ENCODE measurements at places on chromosomes 1 and 21.

DNA sequence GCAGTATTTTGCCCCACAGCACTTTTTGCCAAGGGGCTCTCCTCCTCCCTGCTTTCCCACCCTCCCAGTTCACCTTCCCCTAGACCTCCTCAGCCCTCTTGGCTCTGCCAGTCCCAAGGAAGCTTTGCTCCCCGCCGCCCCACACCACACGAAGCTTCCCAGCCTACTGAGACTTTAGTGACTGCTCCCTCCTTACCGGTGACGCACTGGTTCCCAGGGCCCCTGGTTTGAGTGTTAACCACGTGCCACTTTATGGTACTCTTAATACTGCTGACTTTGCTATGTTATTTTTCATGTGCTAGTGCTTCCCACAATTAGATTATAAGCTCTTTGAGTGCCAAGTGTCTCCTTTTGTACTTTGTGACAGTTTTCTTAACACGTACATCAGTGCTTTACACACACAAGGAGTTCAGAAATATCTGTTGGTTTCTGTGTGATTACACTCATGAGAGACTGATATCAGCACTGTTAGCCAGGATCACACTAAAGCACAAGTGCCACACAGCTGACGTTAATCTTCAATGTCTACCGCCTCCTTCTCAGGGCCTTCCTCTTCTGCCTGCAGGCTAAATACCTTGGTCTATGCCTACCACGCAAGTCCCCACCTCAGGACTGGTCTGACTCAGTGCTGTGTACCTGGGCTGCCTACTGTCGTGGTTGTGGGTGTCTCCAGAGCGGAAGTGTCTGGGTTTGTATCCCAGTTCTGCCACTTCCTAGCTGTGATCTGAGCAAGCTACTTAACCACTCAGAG lies 61.0 kb downstream of the DNTTIP2 start:
- DNase-seq, result no peak

DNA sequence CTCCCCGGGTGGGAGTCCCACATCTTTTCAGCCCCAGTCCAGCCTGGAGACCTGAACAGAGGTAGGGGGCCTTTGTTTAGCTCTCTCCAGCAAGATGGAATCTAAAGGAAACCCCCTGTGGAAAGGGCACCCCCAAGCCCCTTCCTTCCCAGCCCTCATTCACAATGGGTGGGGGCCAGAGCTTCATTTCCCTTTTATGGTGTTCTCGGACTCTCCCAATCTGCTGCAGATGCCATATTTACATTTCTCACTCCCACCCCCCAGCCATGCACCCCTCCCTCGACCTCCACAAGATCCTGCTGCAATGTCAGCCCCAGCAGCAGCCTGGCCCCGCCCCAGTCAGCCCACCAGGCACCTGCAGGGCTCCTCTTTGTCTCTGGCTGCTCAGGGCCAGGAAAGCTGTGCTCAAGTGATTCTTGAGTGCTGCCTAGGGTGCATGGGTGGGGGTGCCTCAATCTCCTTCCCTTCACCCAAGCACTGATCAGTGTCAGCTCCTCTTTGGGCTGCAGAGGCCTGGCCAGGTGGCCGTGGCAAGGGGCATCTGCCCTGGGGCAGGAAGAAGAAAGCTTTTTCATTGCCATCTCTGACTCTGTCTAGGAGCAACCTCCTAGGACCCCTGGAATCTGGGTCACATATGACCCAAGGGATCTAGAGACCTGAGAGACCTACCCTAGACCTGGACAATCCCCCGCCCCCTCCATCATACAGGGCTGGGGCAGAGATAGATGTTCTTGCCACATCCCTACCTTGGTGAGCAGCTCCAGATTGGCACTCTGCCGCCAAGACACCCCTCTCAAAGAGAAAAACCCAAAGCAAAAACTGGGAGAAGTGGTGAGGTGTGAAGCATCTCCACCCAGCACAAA lies 1.7 kb downstream of the KIF21B start:
- DNase-seq, result no peak

DNA sequence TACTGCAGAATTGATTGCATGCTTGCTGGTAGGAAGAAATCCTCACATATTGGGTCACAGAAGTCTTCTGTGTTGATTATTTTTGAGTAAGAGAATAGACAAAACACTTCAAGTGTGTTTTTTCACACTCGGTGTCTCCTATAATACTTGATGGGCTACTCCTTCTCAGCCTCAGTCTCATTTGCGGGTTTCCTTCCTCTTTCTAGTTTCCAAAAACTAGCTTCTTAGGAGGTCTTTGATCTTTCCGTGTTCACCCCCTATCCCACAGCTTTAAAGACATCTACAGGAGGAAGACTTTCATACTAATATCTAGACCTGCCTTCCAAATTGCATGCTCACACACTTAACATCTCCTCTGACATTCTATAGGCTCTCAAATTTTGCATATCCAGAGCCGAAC lies 40.7 kb upstream of the NTPCR start:
- no peak for DNase-seq

- no peak for DNase-seq
Observed at GRCh38 chr1:109263234-109263596, 13.9 kb downstream of the CELSR2 start.

GRCh38 chr1:116770625-116771024 lies 16.4 kb downstream of the CD2 start:
- no peak for DNase-seq

GRCh38 chr1:223845037-223845809 lies 524 bp downstream of the TP53BP2 start:
- no peak for DNase-seq

DNA sequence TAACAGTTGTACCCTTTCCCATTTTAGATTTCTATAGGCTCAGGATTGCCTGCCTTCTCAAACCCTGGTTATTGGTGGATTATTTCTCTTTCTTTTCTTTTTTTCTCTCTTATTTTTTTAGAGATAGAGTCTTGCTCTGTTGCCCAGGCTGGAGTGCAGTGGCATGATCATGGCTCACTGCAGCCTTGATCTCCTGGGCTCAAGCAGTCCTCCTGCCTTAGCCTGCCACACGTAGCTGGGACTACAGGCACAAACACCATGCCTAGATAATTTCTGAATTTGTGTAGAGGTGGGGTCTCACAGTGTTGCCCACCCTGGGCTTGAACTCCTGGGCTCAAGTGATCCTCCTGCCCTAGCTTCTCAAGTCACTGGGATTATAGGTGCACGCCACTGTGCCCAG lies 58.8 kb downstream of the UCK2 start:
- DNase-seq, result no peak

DNA sequence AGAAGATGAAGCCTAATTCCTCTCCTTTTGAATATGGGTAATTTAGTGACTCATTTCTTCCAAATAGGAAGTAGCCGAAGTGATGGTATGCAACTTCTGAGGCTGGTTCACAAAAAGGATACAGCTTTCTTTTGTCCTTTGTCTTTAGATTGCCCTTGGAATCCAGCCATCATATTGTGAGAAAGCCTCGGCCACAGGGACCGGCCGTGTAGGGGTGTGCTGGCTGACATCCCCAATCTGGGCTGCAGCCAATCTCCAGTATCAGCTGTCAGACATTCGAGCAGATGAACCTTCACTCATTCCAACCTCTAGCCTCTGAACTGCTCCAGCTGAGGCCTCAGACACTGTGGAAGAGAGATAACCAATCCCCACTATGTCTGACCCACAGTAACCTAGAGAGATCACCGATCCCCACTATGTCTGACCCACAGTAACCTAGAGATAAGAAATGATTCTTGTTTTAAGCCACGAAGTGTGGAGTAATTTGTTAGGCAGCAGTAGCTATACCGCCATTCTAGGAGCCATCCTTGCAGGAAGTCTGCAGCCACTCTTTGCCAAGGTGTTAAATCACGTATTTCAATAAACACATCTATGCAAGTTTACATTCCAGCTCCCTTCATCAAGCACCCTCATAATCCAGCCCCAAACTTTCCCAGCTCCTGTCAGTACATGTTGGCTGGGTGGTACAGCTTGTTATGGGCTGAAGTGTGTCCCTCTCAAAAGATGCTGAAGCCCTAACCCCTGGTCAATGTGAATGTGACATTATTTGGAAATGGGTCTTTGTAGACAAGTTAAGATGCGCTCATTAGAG lies 2.9 kb upstream of the DIP2A start:
- no peak for DNase-seq

GRCh38 chr1:186541003-186541402 lies 80.1 kb upstream of the PDC start:
- DNase-seq, result no peak

- DNase-seq, result no peak
Observed at GRCh38 chr1:112472142-112472541, 36.6 kb upstream of the WNT2B start.

DNA sequence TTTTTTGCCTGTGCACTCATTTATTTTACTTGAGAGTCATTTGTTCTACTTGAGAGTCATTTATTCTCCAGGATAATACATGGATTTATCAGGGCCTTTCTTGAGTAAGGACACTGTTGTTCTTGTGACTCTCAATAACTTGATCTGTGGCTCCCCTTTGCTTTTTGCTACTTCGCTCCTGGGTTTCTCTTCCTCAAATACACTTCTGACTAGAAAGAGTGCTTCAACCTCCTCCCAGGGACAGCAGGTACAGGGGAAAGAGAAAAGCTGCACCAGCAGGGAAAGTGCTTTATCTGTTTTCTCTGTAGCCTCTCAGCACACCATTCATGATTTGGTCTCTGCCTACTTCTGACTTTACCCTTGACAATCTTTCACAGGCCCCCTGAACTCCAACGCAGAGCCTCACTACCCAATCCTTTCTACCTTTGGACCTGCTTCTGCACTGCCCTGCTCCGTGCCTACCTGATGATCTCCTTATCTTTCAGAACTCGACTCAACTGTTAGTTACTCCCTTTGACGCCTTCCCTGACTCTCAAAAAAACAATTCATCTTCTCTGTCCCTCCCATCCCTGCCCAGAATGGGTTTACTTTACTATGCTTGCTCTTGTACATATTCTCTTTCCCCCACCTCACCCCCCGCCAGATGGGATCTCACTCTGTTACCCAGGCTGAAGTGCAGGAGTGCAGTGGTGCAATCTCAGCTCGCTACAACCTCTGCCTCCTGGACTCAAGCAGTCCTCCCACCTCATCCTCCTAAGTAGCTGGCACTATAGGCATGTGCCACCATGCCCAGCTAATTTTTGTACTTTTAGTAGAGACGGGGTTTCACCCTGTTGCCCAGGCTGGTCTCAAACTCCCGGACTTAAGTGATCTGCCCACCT lies 15.6 kb upstream of the PIGM start:
- DNase-seq, result no peak

- DNase-seq, result peak; percentile 30
Observed at GRCh38 chr1:224082146-224082545, 31.8 kb upstream of the FBXO28 start.

GRCh38 chr1:204104331-204105130 lies 31.6 kb downstream of the SOX13 start:
- no peak for DNase-seq

- no peak for DNase-seq
Observed at GRCh38 chr1:83839566-83840173, 159.3 kb downstream of the TTLL7 start.

DNA sequence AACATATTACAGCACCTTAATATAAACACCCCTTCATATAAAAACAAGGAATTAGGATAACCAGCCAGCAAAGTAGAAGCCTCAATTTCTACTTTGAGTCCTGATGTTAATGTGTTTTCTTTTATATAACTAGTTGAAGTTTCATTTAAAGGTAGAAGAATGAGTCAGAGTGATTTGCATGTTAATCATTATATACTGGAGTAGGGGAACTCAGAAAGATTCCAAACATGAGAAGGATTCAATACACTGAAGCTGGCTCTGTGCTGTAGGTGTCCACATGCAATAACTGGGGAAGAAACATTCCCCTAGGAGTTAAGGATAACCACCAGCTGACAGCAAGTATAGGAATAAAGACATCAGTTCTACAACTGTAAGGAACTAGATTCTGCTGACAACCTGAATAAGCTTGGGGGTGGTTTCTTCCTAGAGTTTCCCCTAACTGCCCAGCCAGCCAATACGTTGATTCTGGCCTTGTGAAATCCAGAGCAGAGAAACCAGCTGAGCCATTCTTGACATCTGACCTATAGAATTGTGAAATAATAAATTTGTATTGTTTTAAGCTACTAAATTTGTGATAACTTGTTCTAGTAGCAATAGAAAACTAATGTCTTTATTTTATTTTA lies 33.4 kb upstream of the RNPC3 start:
- no peak for DNase-seq

DNA sequence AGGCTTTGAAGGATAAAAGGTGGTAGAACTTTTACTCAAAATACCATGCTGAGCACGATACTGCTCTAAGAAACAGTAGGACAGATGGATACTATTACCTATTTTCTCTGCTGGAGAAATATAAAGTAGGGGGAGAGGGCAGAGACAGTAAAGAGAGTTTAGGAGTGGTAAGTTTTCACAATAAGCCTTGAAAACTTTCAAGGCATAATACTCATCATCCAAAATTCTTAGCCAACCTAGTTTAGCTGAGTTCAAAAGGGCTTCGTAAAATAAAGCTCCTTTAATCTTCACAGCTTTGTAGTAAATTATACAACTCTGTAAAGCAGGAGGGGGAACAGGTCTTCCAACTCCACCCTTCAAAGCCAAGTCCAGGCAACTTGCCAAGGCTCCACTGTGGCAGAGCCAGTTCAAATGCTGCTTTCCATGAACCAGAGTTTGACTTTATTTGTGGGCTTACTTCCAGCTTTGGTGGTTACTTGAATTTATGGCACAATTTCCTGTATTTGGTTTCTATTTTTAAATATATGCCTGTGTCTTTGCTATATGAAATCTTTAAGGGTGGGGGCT lies 15.5 kb downstream of the TEX38 start:
- DNase-seq, result no peak

- no peak for DNase-seq
Observed at GRCh38 chr1:21338573-21339355, 48.5 kb upstream of the ECE1 start.

- DNase-seq, result no peak
Observed at GRCh38 chr1:247435030-247435758, 19.2 kb downstream of the NLRP3 start.

- no peak for DNase-seq
Observed at GRCh38 chr1:57957576-57957975, 533.7 kb upstream of the DAB1 start.

- peak; percentile 43 for DNase-seq
Observed at GRCh38 chr1:45721207-45721606, 29.2 kb downstream of the IPP start.

DNA sequence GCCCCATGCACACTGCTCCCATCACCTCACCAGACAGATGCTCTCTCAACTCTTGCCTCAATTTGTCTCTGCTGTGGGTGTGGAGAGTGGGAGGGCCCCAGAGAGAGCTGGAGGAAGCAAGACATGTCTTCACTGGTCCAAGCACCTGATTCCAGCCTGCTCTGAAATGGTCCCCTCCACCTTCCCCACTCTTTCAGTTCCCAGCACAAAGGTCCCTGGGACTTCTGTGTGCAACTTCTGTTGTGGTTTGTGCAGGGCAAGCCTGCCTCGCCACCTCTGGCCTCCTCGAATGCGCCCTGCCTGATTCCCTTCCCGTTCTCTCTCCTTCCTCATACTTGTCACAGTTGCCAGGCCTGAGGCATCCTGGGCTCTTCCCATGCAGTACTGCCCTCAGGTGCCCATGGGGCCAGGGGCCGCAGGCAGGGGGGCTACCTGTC lies 119.3 kb downstream of the SYT2 start:
- no peak for DNase-seq

Measured in non-pigmented ciliary epithelial cell (primary cell).